ENCODE measurements at places on chromosomes 5 and 9.

- no peak for DNase-seq
Observed at GRCh38 chr9:128787659-128788058, 606 bp downstream of the TBC1D13 start.

DNA sequence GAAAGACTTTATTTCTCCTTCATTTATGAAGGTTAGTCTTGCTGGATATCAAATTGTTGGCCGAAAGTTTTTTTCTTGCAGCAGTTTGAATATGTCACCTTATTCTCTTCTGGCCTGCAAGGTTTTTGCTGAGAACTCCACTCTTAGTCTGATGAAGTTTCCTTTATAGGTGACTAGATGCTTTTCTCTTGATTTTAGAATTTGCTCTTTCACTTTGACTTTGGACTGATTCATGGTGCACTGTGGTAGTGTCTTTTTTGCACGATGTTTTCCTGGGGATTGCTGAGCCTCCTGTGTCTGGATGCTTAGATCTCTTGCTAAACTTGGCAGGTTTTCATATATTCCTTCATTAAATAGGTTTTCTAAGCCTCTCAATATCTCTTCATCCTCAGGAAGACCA, 12.4 kb downstream of the AHRR start:
- DNase-seq: no peak

DNA sequence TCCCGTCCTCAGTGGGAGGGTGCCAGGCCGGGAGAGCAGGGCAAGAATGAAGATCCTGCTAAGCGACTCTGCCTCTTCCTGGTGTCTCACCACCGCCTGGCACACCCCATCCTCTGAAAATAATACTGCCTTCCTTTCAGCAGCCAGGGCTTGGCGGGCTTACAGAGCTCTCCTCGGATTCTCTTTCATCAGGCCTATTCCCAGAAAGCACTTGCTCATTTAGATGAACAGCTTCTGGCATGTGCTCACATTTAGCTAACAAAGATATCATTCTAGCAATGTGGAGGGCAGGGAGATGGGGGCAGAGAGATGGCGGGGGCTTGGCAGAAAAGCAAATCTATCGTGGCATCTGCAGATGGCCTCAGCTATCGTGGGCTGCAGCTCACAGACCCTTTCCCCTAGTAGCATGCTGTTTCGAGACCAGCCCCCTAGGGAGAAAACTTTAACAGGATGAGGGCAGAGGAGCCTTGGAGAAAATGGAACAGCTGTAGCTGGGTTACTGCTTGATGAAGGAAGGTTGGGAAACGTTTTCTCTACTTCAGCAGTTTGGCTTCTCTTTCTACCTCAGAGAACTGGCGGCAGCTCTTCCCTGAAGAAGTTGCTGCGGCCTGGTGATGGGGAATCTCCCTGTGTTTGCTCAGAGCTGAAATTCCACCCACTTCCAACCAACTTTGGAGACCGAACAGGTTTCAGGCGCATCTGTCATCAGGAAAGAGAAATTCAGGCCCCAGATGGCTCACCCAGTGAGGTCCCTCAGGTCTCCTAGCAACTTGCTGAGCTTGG, 102.1 kb downstream of the TMEM174 start:
- DNase-seq: no peak

DNA sequence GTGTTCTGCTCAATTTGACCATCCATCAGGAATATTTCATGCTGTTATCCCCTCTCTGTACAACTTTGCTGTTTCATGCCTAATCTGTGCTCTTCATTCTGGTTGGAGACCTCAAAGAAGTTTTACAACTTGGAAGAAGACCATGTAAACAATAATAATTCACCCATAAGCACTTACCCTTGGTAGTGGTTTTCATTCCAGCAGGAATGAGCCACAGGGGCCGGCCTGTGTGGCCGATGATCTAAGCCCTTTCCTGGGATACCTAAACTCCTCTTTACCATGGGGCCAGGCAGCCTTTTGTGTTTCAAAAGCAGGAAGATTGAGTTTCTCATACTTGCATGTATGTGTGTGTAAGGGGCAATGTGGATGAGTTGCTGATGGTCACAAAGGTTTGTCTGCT, 165.0 kb downstream of the FGF1 start:
- DNase-seq: no peak

GRCh38 chr9:78954286-78954685, 617.5 kb upstream of the TLE4 start:
- no peak for DNase-seq

- DNase-seq: no peak
Observed at GRCh38 chr5:117794847-117795246, 1193.5 kb downstream of the DTWD2 start.

- DNase-seq: no peak
Observed at GRCh38 chr9:113515862-113516261, 52.3 kb downstream of the RGS3 start.

- DNase-seq: no peak
Observed at GRCh38 chr5:5658226-5658625, 235.7 kb downstream of the ICE1 start.

GRCh38 chr5:54573812-54574489, 56.4 kb downstream of the SNX18 start:
- DNase-seq: no peak

DNA sequence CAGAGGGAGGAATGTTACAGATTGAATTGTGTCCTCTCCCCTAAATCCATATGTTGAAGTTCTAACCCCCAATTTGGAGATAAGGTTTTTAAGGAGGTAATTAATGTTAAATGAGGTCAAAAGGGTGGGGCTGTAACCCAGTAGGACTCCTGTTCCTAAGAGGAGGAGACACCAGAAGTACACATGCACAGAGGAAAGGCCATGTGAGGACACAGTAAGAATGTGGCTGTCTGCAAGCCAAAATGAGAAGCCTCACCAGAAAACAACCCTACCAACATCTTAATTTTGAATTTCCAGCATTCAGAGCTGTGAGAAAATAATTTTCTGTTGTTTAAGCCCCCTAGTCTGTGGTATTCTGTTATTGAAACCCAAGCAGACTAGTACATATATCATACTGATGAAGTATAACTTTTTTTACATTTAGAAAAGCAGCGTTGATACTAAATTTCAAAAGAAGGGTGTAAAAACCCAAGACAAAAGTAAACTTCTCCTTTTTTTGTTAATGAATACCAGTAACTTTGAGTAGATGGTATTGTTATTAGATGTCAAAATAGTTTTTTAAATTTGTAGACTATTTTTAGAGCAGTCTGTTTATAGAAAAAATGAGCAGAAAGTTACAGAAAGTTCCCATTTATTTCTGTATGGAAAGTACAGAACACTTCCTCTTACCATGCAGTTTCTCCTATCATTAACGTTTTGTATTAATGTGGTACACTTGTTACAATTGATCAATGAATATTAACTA, 25.1 kb downstream of the RNF180 start:
- DNase-seq: no peak
